GM13977 (cell line): ENCODE measurements at places on chromosomes 13 and 19.

DNA sequence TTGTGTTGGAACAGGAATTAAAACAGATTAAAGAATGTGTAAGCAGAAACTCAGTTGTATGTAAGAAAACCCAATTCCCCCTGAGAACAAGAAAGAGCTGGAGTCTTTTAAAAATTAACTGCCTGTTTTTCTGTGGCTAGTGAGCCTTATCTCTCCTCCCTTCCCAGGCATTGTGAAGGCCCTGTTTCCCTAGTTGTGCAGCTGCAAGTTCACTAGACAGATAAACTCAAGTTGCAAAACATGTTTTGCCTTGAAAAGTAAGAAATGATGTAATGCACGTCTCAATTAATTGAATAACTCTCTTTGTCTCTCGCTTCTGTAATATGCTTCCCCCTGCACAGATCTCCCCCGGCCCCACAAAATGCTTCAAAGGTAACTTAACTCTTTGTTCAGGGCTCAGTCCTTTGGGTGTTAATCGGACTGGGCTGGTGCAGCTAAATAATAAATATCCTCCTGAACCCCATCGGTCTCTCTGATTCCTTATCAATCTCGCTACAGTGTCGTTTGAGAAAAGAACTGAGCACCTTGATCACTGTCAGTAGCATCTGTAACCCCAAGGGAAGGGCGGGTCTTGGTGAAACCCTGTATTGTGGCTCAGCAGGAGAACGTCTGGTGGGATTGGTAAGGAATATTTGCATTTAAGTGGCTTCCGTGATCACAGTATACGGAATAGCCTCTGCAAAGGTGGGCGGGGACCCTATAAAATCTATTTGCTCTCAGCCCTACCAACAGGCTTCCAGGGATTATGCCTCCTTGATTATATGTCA lies 1.6 kb upstream of the ZNF556 start:
- DNase-seq = no peak

DNA sequence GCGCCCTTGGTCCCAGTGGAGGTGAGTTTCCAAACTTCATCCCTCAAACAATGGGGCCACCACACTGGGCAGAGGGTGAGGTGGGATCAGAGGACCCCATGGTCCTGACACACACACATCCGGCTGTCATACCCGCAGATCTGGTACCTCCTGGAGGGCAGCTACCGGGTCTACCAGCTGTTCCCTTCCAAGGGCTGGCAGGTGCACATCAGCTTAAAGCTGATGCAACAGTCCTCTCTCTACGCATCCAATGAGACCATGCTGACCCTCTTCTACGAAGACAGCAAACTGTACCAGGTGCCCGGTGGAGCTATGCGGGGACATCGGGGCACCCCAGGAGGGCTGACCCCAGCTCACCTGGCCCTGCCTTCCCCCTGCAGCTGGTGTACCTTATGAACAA lies 14.0 kb upstream of the PSMD8 start:
- no peak for DNase-seq

- no peak for DNase-seq
Observed at GRCh38 chr13:107803822-107804495, 411.4 kb downstream of the LIG4 start.

- no peak for DNase-seq
Observed at GRCh38 chr13:41658057-41658661, 200.8 kb downstream of the RGCC start.

- no peak for DNase-seq
Observed at GRCh38 chr13:48411147-48411794, 1.6 kb downstream of the LPAR6 start.

- no peak for DNase-seq
Observed at GRCh38 chr13:99282264-99283231, 24.4 kb upstream of the GPR18 start.

- DNase-seq = no peak
Observed at GRCh38 chr13:71005919-71006318, 861.1 kb downstream of the DACH1 start.

DNA sequence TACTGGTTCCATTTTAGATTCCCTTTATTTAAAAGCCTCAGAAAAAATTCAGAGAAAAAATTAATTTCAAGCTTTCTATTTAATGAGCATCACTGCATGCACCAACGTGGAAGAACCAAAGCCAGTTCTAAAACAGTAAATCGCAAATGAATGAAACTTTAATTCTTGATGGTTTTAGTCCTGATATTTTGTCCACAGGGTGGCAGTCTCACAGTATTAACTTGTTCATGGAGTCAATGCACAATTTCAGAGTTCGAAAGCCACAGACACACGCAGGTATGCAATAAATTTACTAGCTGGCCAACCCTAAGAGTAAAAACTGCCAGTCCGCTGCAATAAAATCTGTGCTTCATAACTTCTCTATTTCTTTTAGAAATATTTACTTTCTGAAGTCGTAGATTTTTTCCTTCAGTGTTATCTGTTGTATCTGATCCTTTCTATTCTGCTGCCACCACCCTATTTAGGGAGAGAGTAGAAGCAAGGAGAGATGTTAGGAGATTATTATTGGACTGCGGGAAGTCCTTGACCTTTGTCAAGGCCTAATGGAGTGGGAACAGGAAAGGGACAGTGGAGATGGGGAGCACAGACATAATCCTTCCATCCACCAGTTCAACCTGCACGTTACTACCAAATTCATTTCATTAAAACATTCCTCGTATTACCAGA lies 7.0 kb upstream of the WBP4 start:
- DNase-seq = peak; percentile 41

- no peak for DNase-seq
Observed at GRCh38 chr13:96032717-96033116, 20.5 kb downstream of the UGGT2 start.

GRCh38 chr13:67156723-67157060 lies 73.4 kb downstream of the PCDH9 start:
- DNase-seq = no peak

GRCh38 chr13:32811297-32811800 lies 204.9 kb upstream of the KL start:
- DNase-seq = peak; percentile 53

DNA sequence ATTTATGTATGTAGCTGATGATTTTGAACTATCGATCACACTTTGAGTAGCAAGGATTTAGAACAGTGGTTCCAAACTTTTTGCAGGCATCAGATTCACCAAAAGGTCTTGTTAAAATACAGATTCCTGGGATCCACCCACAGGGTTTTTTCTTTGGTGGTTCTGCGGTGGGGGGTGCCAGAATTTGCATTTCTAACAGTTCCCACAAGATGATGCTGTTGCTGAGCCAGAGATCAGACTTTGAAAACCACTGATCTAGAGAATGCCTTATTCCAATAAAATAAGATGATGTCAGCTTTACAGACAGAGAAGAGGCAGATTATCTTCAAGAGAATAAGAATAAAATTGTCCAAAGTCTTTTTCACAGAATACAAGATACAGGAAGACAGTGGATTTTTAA lies 80.9 kb upstream of the SHISA2 start:
- DNase-seq = no peak

DNA sequence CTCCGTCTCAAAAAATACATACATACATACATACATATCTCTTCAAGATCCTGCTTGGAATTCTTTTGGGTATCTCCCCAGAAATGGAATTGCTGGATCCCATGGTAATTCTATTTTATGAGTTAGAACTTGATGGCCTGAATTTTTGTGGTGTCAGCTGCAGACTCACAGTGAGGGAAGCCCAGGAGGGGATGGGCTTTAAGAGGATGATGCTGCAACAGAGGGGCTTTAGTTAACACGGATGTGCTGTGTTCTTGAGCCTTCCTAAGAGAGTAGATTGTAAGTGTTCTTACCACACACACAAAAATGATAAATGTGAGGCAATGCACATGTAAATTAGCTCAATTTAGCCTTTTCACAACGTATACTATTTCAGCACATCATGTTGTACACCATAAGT lies 31.8 kb downstream of the CACNG6 start:
- no peak for DNase-seq

GRCh38 chr19:16076958-16077611 lies 790 bp downstream of the TPM4 start:
- DNase-seq = no peak

- no peak for DNase-seq
Observed at GRCh38 chr13:37187621-37188020, 82.2 kb upstream of the CSNK1A1L start.

DNA sequence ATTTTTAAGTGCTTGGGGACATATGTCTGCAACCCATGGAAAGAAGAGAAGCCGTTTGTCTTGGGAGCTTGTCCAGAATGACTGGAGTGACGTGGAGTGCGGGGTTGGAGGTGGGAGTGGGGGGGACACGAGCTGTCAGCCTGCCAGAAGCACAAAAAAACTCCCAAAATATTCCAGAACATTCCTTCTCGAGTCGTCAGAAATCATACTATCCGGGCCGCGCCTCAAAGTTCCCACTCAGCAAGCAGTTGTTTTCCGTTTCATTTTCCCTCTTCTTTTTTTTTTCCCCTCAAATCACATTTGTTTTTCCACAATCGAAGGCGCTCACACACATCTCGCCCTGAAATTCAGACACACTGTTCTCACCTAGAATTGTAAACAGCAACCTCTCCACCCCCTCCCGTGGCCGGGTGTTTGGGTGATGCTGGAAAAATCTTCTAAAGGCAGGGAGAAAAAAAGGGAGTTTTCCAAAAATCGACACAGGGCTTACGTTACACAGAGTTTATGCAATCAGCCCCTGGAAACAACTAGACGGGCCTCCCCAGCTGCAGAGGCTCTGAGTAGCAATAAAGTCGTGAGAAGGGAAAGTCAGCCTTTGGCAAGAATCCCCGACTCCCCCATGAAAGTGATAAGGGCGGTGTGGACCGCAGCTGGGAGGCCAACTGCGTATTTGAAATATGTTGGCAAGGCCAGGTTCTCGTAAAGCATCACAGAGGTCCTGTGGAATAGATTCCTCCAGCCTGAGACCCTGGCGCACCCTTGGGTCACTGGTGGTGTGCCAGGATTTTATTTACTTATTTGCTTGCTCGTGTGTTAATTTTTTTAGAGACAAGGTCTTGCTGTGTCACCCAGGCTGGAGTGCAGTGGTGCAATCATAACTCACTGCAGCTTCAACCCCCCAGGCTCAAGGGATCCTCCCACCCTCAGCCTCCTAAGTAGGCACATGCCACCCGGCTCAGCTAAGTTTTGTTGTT lies 31.2 kb upstream of the KLF2 start:
- DNase-seq = no peak

DNA sequence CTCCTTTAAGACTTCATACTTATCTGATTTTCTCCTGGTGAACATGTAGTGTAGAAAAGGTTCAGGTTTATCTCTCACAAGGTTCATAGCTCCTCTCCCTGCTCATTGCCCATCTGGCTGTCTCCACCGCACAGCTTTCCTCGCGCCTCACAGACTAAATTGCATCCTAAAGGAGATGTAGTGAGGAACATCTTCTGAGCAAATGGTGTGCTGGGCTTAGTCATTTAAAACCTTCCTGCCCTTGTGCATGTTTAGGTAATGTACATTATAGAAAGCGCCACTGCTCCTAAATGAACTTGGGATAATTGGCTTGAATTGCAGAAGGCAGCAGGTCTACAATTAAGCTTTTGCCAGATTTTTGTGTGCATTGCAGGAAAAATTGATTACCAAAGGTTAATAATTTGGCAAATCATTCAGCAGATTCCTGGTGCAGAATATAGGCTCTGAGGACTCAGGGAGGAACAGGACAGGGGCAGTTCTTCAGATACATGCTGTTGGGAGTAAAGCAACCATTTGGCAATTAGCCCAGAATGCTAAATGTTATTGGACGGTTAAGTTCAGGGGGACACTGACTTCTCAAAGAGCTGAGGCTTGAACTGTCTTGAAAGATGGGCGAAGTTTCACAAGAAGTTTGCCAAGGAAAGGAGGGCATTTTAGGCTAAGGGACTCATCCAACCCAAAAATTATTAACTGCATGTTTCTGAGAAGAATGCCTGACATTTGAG lies 108.4 kb upstream of the CLDN10 start:
- no peak for DNase-seq

- DNase-seq = peak; percentile 54
Observed at GRCh38 chr13:72839831-72840426, 58.0 kb downstream of the PIBF1 start.

GRCh38 chr19:50435627-50436026 lies 2.9 kb downstream of the MYBPC2 start:
- no peak for DNase-seq

- DNase-seq = no peak
Observed at GRCh38 chr19:12628040-12629022, 17.6 kb downstream of the ZNF791 start.

- peak; percentile 46 for DNase-seq
Observed at GRCh38 chr19:21474671-21475181, 30.7 kb upstream of the ZNF429 start.

DNA sequence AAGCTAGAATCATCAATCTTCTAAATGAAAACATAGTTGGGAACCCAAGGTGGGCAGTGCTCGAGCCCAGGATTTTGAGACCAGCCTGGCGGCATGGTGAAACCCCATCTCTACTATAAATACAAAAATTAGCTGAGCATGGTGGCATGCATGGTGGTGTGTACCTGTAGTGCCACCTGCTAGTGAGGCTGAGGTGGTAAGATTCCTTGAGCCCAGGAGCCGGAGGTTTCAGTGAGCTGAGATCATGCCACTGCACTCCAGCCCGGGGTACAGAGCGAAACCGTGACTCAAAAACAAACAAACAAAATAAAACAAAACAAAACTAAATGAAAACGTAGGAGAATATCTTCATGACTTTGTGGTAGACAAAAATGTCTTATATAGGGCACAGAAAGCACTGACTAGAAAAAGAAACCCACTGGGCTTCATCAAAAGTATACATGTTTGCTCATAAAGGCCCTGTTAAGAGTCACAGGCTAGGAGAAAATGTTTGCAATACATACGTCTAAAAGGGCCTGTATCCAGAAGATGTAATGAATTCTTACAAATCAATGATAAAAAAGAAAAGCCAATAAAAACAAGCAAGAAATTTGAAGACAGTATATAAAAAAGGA lies 353.6 kb downstream of the FGF9 start:
- DNase-seq = no peak

DNA sequence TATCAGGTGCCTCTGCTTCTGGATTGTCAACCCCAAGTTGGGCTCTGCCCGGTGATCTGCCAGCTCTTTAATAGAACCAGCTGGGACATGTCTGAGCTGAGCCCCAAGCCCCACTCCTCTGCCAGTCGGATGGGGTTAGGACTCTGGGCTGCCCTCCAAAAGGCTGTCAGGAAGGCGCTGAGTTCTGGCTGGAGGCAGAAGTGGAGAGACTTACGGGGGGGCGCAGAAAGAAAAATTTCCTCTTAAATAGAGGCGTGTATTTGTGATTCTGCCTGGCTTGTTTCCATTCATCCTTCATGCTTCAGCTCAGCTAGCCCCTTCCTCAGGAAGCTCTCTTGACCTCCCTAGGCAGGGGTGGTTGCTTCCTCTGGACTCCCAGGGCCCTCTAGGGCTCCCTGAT lies 985 bp upstream of the KCNK6 start:
- DNase-seq = no peak
